ENCODE measurements at places on chromosomes 3 and 15.

DNA sequence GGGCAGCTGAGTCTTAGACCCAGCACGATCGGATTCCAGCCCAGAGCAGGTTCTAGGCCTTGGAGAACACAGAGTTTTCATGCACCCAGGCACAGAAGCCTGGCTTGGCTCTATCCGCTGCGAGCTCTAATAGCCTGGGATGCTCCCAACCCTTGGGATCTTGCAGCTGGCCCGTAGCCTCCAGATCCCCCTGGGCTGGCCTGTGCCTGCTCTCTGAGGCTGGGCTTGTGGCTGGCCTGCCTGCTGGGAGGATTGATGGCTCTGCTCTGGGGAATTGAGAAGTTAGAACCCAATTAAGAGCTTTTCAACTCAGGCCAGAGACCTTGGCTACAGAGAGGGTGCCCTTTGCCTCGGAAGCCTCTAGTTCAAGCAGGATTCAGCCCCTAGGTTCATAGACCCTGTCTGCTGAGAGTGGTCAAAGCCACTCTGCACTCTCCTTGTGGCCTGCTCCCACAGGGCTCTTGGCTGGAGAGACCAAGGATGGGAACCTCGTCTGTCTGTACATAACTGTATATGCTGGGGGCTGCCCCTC lies 64.4 kb downstream of the MAGEF1 start:
- no peak for DNase-seq

- DNase-seq: no peak
Observed at GRCh38 chr3:49028298-49028672, 913 bp downstream of the IMPDH2 start.

DNA sequence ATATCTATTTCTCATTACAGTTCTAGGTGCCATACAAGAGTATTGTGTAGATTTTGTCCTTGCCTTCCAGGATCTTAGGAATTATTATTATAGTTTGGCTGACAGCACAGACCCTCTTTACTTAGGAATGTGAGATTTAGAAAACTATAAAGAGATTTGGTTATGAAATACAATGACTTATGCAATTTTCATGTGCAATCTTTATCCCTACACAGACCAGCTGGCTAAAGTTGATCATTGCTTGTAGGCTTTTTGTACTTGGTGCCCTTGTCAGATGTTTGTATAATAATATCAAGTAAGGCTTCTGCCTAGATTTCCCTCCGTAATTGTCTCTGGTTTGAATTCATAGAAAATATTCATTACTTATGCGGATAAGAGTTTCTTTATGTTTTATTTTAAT lies 174.5 kb upstream of the GAP43 start:
- DNase-seq: no peak

DNA sequence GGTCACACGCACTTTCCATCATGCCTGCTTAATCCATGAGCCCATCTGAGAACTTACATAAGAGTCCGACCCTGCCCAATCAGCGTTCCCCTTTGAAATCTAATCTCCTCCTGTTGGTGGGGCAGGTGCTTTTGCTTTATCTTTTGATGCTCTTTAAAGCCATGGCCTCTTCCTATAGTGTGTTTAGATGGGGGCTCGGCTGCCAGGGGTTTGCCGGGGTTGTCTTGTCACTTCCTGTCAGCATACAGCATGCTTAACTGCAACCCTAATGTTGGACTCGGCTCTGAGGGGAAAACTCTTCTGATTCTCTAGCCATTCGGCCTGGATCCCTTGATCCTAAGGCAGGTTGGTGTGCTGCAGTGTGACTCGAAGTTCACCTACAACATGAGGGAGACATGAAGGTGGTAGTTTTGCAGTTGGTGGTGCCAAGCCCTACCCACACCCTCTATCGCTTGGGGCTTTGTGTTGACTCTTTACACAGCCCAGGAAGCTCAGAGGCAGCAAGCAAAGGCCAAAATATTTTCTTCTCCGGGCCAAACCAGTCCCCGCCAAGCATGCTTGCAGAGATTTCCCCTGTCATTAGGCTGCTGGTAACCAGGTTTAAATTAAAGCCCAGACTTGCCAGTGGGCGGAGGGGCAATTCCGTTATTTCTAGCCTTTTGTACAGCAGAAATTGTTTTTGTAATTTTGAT lies 218.7 kb downstream of the FEZF2 start:
- no peak for DNase-seq

- no peak for DNase-seq
Observed at GRCh38 chr15:88701561-88702095, 62.8 kb downstream of the ISG20 start.

GRCh38 chr15:62067448-62068044 lies 769 bp downstream of the C2CD4A start:
- DNase-seq: no peak

DNA sequence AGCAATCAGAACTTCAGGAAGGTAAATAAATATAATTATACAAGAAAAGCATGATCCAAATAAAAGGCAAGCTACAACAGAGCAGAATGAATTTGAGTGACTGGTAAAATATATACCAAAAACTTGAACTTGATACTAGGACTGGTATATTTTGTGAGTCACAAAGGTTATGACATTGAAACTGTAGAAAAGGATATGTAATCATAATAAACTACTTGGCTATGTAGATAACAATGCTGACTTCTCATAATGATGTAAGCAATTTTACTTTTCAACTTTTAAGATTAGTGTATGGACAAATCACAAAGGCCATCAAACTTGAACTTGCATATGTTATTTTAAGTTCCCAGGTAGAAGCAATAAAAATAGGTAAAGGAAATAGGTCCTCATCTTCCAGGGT lies 384.5 kb upstream of the NECTIN3 start:
- no peak for DNase-seq

GRCh38 chr3:160482796-160483195 lies 33.2 kb upstream of the TRIM59 start:
- no peak for DNase-seq

DNA sequence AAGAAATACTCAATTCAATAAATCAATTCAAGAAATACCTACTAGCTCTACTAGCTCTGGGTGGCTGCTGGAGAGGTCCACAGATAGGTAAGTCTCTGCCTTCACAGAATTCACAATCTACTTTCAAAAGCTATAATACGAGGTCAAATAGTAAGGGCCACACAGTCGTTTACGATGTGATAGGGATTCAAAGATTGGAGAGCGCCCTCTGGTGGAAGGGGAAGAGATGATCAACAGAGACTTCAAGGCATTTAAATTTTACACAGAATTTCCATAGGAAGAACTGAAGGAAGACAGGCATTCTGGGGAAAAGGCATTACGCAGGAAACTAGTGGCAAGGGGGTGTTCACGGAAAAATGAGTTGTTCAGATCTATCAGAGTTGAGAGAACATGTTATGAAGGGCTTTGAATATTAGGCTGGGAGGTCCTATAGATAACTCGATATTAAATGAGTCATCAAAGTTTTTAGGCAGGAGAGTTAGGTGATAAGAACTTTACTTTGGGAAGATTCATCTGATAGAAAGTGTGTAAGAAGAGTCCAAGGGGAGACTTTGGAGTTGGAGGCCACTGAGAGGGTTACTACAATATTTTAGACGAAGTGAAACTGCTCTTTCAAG lies 128.8 kb downstream of the FRMD5 start:
- DNase-seq: peak; percentile 42

DNA sequence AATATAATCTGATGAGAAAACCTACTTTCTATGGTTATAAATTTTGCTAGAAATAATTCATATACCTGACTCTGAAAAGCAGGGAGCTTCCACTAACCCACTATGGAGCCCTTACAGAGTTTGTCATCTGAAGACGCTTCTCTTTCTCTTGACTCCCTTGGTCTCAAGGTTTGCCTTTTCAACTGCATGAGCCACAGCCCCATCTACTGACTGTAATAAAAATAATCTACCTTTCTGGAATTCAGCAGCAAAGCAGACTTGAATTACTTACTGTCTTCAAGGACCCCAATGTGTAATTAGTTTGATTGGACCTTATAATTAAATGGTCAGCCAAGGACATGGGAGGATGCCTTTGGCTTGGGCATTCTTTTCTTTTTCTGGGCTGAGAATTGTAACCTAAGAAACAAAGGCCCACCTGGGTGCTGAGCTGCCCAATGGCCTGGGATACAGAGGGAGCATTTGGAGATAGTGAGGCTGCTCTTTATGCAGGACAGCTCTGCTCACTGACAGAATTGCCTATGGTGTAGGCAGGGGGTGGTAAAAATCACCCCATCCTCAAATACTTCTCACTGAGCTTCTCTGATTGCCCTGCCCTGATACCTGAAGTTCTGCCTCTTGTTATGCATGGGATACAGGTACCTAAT lies 178.6 kb upstream of the TRIM42 start:
- no peak for DNase-seq

GRCh38 chr3:126212620-126213378 lies 32.4 kb upstream of the ALDH1L1 start:
- no peak for DNase-seq

- no peak for DNase-seq
Observed at GRCh38 chr15:37550360-37551024, 383.9 kb upstream of the TMCO5A start.

- no peak for DNase-seq
Observed at GRCh38 chr3:191721390-191721861, 260.5 kb downstream of the PYDC2 start.

DNA sequence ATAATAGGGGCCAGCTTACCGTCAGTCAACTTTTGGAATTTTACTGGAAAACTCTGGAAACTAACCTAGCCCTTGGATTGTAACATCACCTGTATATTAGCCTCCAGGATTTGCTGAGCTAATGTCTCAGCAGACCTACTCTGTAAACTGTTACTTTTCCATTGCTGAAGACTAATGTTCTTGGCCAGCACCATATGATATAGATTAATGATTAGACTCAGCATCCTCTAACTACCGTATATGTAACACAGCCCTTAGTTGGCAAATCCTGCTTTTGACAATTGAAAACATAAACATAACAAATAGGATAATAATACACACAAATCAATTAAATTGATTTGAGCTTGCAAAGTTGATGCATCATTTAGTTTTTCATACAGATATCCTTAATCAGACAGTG lies 26.6 kb upstream of the GBE1 start:
- DNase-seq: no peak

GRCh38 chr15:101604124-101604874 lies 47.9 kb downstream of the TM2D3 start:
- DNase-seq: no peak

DNA sequence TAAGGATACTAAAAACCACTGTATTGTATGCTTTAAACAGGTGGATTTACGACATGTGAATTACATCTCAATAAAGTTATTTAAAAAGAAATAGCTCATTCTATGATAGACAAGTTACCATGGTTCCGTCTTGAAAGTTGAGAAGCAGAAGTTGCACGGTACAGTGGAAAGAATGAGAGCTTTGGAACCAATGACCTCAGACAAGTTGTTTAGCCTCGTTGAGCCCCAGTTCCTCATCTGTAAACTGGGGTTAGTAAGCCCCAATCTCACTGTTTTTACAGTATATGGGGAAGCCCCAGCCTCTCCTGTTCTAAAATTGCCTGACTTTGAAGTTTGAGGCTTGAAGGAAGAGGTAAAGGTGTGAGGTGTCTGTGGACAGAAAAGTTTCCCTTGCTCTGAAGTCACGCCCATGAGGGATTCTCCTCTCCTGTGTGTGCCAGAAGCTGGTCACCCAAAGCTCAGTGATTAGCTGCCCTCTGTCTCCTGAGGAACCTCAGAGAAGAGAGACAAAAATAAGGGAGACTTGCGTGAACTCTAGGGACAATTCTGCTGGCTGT lies 10.0 kb downstream of the CRYGS start:
- DNase-seq: peak; percentile 44

- DNase-seq: no peak
Observed at GRCh38 chr15:63509955-63510940, 5.9 kb downstream of the USP3 start.

GRCh38 chr3:133937756-133938601 lies 42.3 kb upstream of the RAB6B start:
- DNase-seq: no peak

DNA sequence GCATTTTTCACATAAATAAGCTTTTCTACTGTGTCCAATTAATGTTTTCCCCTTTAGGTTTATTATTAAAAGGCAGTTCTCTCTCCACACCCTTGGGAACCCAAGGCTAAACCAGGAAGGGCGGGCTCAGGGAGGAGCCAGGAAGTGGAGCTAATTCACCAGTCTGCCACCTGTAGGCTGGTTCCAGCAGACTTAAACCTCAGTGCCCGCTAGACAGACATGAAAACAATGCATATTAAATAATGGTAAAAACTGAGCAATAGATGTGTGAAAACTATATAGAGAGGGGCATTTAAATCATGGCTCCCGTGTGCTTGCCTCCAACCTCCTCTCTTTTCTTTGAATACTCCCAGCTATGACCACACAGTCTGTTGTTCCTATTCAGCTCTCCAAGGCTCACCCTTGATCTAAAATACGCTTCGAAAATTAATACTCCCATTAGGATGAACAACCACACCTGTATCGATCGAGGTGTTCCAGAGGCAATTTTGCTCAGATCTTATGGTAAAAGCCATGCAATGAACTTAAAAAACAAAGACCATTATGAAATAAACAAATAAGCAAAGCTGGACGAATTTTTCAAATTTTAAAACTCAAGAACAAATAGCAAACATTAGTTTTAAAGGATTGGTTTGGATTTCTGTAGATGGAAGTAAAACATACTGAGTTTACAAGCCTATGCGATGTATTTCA lies 253.3 kb downstream of the TJP1 start:
- DNase-seq: no peak

DNA sequence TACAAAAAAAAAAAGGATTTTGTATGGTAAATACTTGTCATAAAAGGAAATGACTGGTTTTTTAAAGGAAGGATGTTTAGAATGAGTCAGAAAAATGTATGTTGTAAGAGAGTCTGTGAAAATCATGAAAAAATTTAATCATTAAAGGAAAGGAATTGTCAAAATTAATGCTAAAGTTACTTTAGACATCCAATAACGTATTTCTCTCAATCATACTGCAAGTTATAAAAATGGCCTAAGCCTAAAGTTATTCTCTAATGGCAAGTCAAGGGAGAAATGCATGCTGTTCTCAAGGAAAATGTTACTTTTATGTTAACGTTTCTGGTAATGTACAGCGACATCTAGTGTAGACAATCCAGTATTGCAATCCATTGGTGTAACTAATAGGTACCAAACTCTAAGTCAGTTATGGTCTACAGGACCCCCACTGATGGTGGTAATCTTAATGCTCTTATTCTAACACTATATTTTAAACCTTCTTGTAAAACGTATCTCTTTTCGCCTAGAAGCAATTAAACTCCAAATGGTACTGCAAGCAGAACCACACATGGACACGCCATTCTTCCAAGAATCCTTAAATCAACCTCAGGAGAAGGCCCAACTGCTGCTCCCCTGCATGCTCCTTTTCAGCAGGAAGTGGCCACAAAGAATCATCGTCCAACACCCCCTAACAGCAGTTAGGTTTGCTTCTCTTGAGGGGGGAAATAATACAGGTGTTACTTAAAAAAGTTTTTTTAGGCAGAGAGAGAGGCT lies 35.2 kb downstream of the NCEH1 start:
- DNase-seq: peak; percentile 7

- no peak for DNase-seq
Observed at GRCh38 chr3:118977671-118978392, 56.8 kb downstream of the IGSF11 start.

GRCh38 chr3:191430103-191430502 lies 30.9 kb upstream of the PYDC2 start:
- no peak for DNase-seq

DNA sequence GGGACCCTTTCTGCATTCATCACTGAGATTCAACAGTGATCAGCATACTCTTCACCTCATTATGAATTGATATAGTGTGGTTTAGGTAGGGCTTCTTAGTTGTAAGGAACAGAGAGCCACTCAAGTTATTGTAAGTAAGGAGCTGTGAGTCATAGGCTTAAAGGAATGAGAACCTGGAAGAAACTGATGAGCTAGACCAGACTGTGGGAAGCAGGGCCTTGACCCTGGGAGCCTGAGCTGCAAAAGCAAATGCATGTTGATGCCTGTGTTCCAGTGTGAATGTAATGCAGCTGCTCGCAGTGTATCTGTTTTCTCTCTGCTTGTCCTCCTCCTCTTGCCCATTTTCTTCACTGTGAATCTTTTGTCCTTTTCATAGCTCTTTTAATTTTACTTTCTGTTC lies 13.6 kb downstream of the ZKSCAN7 start:
- DNase-seq: no peak
